ENCODE measurements at places on chromosomes 1 and 21. TPM values are rescaled to one million over a fixed set of nuclear protein-coding genes. Genes with fewer than 3 reads are reported as not detected.
A peak's percentile ranks its signal among the peaks of the same experiment; 100 is the strongest.

DNA sequence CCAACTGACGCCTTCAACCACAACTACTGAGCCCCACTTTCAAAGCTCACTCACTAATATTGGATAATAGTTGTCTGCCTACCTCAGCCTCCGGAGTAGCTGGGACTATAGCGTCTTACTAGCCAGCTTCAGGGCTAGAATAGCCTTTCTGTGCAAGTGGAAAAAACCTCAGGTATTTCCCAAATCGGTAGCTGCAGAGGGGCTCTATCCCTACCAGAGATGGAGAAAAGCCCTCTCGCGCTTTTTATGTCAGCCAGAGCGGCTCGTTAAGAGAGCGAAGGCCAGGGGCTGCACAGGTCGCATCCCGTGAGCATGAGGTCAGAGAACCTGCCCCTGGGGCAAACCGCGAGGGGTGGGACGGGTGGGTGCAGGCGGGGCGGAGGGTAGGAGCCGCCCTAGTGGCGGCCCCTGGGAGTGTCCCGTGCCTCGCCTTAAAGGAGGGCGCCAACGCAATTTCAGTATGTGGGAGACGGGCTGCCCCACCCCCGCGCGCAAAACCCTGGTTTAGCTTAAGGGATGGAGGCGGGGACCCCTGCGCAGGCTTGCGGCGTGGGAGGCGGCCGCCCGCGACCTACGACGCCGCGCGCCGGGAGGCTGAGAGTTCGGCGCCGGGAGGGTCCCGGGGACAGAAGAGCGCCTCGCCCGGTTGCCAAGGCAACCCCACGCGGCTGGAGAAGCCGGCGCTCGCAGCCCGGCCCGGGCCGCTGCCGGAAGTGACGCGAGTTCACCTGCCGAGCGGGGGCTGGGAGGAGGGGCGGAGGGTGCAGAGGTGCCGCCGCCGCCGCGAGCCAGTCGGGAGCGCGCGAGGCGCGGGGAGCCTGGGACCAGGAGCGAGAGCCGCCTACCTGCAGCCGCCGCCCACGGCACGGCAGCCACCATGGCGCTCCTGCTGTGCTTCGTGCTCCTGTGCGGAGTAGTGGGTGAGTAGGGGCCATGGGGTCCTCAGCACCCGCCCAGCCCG, at the start of gene CXADR:
Gene CXADR (plus strand): TSS at position 791 of the 961 bp plus-strand sequence. CDS start 87 bp downstream, at position 878.
- peaks cover 19% of the 10 kb centered on the region for H3K4me1 ChIP-seq
- no peaks in the 10 kb centered on the region for H3K27me3 ChIP-seq
- no peak for DNase-seq
- H3K36me3 ChIP-seq = no peaks in the 10 kb centered on the region
- H3K4me3 ChIP-seq = peak within 1 kb of the TSS; percentile 86

DNA sequence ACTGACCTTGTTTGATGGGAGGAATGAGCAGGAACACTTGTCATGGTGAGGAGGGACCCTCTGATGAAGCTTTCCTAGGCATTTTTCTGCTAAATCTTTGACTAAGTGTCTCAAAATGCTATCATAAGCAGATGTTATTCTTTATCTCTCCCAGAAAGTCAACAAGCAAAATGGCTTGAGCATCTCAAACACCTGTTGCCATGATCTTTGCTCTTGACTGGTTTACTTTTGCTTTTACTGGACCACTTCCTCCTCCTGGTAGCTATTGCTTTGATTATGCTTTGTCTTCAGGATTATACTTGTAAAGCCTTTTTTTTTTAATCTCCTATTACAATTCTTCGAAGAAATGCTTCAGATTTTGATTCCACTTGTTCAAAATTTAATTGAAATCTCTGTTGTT, 157.4 kb downstream of the GPR52 start:
- no peak overlapping the region for H3K27ac ChIP-seq
- DNase-seq = no peak
- no peak overlapping the region for H3K4me3 ChIP-seq
- H3K4me1 ChIP-seq = no peaks in the 10 kb centered on the region
- H3K36me3 ChIP-seq = no peaks in the 10 kb centered on the region

DNA sequence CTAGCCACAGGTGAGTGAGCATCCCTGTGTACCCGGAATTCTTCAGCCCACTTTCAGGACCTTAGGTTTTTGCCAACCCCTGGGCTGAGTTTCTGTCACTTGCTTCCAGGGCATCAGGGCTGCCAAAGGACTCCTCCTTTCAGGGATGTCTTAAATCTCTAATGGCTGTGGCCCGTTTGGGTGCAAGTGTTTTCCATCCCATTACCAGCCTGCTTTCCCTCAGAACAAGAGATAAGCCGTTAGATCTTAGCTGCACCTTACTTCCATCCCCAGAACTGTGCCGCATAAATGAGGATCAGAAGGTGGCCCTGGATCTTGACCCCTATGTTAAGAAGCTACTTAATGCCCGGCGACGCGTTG, 652 bp downstream of the SNAPIN start:
- peaks cover 36% of the 10 kb centered on the region for H3K36me3 ChIP-seq
- DNase-seq = no peak
- H3K27ac ChIP-seq = peak overlapping the region; percentile 97
- no peaks in the 10 kb centered on the region for H3K27me3 ChIP-seq
- H3K4me1 ChIP-seq = peaks cover 12% of the 10 kb centered on the region

DNA sequence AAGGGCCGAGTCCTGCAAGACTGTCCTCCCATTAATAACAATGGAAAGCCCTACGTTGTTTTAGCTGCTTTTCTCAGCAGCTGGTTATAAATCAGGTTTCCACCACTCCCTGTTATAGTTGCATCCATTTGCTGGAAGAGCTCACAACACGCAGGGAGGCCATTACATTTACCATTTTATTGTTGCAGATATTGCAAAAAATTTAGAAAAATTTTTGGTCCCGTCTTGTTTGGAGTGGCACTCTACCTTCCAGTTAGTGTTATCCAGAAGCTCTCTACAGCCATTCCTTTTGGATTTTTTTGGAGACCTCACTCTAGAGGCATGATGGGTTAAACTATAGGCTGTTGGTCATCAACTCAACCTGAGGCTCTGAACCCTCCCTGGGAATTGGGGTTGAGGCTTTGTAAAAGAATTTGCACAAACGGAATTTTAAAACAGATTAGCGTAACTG, 1532.1 kb upstream of the TPTE start:
- no peaks in the 10 kb centered on the region for H3K4me1 ChIP-seq
- DNase-seq = no peak
- no peak overlapping the region for H3K27ac ChIP-seq

The AKR7A2 gene
- 63.8 TPM for total RNA-seq

Measured in vagina (tissue), 2 donors.